MCF 10A (cell line): ENCODE measurements at places on chromosomes 6 and 20. TPM values are rescaled to one million over a fixed set of nuclear protein-coding genes. Genes with fewer than 3 reads are reported as not detected.

The THEMIS gene
- not detected in 2 replicates for total RNA-seq

The SIM1 gene
- not detected in 2 replicates for total RNA-seq

The KIAA1755 gene
- total RNA-seq = not detected in 2 replicates

DNA sequence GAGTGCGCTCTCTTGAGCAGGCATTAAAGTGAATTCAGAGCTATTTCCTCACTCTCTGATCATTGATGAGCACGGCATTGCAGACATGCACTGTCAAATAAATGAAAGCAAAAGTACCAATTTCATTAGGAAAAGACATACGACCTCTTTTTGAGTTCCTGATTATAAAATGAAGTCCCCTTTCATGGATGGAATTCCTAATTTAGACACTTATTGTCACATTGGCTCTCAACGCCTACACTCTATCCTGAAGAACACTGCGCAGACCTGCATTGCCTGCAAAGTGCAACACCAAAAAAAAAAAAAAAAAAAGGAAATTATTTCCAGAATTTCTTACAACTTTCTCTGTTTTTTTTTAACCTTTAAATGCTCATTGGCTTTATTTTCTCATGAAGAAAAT, 1.6 kb downstream of the ADGRB3 start:
- H3K36me3 ChIP-seq = no peaks in the 10 kb centered on the region
- H3K27me3 ChIP-seq = peaks cover 95% of the 10 kb centered on the region
- DNase-seq = no peak

DNA sequence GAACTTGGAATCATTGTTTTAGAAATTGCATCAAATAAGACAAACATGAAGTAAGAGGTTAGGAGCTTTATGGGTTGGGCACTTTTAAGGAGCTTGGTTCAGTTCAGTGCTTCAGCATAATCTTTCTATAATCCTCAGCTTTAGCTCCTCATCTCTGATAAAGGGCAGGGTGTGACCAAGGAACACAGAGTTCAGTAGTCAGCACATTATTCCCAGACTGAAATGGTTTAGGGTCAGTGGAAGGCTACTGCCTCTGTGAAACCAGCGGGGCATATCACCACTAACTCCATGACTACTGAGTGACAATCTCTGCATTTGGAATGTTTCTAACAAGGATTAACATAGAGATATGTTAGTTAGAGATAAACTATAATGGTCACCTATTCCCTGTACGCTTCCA, 36.9 kb downstream of the CRYBG1 start:
- H3K27me3 ChIP-seq = no peaks in the 10 kb centered on the region
- H3K4me3 ChIP-seq = no peak overlapping the region
- no peaks in the 10 kb centered on the region for H3K36me3 ChIP-seq
